ENCODE measurements at places on chromosomes 3 and 15.

DNA sequence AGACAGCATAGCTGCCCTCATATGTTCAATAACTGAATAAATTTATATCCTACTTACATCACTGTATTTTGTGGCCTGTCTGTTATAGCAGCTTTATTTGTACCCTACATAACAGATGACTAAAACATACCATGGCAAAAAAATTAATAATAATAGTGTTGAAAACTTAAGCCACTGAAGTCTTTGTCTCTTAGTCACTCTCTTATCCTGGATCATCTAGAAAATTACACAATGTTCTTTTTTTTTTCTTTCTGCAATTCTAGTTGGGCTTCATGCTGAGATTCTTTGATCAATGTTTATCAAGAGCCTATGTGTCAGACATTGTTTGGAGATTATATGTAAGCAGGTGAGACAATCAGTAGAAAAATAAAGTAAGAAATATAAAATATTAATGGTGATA, 519.3 kb upstream of the ARPP21 start:
- no peak for DNase-seq

GRCh38 chr3:14563946-14564539, 23.9 kb upstream of the GRIP2 start:
- no peak for DNase-seq

- DNase-seq: no peak
Measured at GRCh38 chr3:73796382-73796781, 171.6 kb upstream of the PDZRN3 start.

DNA sequence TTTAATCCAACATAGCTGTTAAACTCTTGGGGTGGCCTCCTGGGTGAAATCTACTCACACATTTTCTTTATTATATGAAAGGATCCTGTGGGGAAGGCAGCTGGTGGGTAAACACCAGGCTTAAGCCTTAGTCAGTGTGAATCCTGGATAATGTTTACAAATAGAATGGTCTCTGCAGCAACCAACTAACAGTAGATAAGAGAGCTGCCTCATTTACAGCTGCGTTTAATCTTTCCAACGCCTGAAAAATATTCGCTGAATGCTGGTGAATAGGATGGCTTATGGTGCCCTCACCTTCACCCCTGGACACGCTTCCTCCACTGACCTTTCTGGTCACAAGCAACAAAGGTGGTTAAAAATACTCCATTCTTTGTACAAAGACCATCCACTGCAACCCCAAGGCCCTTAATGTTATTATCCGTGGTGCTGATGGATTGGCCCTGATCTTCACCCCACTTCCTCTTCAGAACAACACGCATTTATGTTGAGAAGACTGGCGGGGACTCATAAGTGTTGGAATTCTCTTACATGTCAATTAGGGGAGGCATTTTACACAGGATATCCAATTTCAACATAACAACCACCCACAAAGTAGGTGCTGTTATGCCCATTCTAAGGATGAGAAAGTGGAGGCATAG, 120.0 kb upstream of the FRMD4B start:
- no peak for DNase-seq

- no peak for DNase-seq
Measured at GRCh38 chr15:31336593-31337295, 10.1 kb downstream of the KLF13 start.

DNA sequence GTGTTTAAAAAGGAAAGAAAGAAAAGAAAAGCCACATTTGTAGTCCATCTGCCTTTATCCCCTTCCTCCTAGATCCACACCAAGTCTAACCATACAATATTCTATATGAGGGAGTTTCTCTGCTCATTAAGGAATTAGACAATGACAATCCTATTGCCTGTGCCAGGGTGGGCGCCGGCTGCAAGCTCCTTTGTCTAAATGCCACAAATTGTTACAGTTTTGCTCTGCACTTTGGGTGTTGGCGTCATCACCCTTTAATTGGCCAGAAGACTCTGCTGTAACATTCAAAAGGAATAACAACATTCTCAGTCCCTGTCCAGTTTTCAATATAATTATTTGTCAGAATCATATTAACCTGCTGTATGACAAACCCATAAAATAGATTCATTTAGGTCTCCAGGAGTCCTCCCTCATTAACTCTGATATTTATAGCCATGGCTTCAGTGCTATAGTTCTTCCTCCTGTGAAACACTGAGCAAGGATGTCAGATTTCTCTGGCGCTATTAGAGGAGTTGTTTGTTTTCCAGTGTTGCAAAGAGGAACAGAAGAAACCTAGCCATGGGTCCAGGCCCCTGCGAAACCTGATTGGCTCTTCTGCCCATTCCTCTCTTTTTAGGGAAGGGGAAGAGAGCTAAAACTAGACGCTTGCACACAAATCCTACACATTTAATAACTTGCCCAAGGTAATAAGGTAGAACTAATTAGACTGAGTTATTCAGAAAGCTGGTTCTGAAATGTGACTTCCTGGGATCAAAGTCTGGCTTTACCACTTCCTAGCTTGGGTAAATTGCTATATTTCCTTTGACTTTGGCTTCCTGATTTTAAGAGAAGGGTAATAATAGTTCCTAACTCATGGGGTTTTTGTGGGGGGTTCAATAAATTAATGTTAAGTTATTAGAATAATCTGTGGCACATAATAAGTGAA, 112.4 kb downstream of the CD47 start:
- DNase-seq: no peak

DNA sequence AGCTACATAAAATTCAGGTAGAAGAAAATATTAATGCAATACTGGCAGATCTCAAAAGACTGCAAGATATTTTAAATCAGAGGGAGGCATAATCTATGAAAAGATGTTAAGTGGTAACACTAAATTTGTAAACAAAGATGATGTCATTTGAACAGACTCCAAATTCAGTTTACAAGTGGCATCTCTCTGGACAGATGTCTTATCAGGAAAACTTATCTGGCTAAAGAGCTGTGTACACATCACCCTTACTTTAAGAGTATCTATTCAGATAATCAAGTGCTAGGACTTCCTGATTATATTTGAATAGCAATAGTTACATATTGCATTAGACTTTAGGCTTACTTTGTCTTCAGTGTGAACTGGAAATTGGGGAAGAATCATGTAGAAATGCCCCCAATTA, 231.5 kb downstream of the WDR72 start:
- no peak for DNase-seq

DNA sequence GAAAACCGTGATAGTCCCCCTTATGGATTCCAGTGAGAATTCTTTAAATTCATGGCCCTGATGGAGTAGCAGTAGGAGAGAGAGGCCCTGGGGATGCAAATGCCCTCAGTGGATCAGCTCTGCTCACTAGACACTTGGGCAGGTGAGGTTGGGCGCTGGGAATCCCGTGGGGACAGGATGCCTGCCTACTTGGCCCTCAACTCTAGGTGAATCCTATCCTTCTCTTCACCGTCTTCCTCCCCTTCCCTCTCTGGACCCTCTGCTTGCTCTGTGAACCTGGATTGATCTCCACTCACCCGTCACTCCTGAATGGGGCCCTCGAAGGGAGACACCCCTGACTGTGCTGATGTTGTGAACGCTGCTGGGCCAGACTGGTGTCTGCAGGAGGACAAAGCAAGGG, 77.4 kb downstream of the SEC22A start:
- no peak for DNase-seq

GRCh38 chr3:165279471-165279870, 83.3 kb upstream of the SLITRK3 start:
- no peak for DNase-seq

DNA sequence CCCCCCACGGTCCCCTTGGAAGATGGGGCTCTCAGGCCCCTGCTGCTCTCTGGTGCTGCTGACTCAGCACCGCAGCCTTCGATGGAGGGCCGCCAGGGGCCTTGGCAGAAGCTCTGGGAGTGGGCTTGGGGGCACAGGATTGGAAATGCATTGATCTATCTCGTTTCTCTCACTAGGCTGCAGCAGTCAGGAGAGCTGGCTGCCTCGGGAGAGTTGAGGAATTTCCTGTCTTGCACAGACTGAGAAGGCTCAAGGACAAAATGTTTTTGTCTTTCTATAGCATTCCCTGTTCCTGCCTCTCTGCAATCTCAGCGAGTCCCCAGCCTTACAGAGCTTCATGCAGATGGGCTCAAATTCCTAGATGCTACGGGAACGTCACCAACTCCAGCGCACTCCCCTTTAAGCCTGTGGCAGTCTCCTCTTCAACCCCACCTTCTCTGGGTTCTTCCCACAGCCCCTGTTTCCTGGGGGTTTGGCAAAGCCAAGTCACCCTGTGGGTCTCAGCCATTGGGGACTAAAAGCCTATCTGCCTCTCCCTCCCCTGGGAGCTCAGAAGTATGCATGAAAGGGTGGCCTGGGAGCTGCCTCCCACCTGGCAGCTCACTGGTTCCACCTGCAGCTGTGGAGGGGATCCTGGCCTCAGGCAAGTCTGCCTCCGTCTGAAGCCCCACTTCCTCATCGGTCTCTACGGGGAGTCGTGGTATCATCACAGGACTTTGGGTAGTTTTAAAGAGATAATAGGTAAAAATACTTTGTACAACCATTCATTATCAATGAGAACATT, 127.4 kb upstream of the HACD2 start:
- DNase-seq: no peak

GRCh38 chr15:90189781-90190467, 11.2 kb upstream of the SEMA4B start:
- DNase-seq: no peak

GRCh38 chr15:88636050-88636449, 2.8 kb upstream of the ISG20 start:
- peak; percentile 53 for DNase-seq

DNA sequence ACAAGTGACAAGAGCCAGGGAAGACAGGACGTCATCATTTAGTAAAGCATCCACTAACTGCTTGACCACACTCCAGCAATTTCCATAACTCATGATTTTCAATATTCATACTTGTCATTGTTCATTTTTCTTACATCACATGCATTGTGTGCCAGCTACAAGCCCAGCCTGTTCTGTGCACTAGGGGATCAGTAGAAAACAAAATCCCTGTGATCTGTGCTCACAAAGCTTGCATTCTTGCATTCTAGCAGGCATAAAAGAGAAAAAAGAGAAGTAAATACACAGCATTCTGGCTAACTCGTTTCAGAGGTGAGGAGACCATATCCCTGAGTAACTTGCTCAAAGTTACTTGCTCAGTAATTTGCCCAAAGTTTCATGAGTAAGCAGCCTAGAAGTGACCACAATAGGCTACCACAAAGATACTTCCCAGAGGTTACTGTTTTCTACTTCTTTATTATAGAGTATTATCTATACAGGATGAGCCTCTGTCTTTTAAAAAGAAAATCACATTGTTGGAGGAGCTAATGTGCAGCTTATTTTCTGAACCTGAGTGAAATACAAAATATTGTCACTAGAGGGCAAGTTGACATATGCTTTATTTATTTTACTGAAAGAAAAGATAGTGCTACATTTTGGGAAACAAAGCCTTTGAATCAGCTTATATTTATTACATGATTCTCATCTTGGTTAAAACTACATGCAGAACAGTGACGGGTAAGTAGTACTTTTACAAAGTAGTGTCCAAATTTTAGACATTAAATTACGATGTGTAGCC, 701.4 kb upstream of the LMCD1 start:
- DNase-seq: no peak

GRCh38 chr3:106067711-106068110, 198.9 kb upstream of the CBLB start:
- DNase-seq: no peak

DNA sequence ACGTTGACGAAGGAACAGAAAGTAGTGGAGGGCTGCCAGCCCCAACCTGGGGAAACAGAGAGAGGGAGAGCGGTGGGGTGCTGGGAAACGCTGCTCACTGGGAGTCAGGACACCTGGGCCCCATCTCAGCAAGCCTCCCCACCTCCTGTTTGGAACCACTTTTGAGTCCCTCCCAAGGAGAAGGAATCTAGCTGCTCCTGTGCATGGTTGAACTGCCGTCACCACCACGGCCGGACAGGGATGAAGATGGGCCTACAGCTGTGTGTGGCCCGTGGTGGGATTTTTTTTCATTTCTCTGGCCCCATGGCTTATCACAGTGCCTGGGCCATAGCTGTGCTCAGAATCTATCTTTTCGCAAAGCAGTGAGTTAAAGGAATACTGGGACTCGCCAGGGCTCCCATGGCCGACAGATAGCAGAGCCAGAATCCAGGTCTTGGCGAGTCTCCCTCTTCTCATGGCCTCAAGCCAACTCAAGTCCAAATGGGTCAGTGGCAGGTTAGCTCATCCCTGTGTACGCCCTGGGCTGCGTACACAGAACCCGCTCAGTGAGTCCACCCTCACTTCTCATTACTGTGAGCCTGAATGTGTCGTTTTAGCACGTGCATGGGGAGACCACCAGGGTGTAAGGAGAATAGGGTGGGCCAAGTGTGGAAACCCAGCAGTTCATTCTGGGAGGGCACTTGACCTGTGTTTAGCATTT, 271.2 kb downstream of the FAM43A start:
- DNase-seq: no peak
